Peyer's patch (tissue), 4 donors: ENCODE measurements at places on chromosomes 5 and 9.

DNA sequence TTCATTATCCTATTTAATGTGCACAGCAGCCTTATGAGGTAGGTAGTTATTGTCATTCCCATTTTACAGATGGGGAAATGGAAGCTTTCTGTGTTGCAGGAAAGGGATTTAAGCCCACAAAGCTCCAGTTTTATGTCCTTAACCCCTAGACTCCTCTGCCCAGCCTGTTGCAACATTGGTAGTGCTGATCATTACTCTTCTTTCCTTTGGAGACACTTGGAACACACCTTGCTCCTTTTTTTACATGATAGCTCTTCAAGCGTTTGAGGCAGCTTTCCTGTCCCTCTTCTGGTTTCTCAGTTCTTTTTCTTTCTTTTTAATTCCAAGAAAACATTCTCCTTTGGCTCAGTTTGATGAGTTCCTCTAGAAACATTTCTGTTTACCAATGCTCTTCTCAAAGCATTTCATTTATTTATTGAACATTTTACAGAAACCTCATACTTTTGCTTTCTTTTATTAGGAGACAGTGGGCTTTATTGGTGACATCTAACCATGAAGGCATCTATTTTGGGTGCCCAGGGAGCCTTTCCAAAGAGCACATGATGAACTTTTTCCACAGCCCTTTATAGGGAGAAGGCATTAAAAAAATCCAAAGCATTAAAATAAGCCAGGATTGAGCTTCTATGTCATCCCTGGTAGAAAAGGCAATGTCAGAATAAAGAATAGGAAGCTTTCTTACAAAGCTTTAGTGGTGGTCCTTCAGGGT lies 218.0 kb downstream of the TMEM38B start:
- no peak for DNase-seq

- DNase-seq = no peak
Observed at GRCh38 chr9:108382310-108382709, 473.5 kb downstream of the ACTL7B start.

DNA sequence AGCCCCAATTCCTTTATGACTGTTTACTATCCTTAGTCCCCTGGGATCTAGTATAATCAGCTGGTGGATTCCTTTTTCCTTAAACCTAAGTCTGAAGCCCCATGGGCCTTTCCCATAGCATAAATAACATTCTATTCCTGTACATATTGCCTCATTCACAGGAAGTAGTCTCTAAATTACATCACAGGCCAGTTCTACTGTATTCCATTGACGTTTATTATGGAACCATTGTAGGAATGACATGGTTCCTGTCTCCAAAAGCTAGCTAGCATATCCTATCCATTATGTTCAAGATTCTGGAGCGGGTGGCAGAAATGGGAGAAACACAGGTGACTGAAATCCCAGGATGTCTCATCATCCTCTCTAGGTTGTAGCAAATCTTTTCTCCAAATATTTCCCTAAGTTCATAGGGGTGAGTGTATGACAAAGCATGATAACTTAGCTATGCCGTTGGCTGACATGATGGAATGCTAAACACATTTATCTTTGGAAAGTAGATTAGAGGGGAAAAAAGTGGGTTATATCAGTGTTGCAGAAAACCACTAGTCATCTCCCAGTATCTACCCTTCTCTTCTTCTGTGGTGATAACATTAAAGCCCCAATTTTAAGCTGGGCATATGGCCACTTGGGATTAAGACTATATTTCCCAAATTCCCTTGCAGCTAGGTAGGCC lies 140.1 kb downstream of the FGF1 start:
- DNase-seq = no peak

GRCh38 chr9:18675332-18675731 lies 201.4 kb downstream of the ADAMTSL1 start:
- DNase-seq = no peak

GRCh38 chr9:14692470-14693250 lies 572 bp downstream of the ZDHHC21 start:
- DNase-seq = peak; percentile 62

GRCh38 chr9:2053883-2054845 lies 39.0 kb downstream of the SMARCA2 start:
- peak; percentile 87 for DNase-seq

GRCh38 chr9:130948266-130948665 lies 9.2 kb upstream of the FIBCD1 start:
- no peak for DNase-seq

GRCh38 chr5:39218482-39219402 lies 621 bp downstream of the FYB1 start:
- DNase-seq = no peak

- no peak for DNase-seq
Observed at GRCh38 chr9:135566552-135566951, 5.0 kb downstream of the PAEP start.

GRCh38 chr9:21997480-21997879 lies 2.9 kb downstream of the CDKN2B-AS1 start:
- no peak for DNase-seq

DNA sequence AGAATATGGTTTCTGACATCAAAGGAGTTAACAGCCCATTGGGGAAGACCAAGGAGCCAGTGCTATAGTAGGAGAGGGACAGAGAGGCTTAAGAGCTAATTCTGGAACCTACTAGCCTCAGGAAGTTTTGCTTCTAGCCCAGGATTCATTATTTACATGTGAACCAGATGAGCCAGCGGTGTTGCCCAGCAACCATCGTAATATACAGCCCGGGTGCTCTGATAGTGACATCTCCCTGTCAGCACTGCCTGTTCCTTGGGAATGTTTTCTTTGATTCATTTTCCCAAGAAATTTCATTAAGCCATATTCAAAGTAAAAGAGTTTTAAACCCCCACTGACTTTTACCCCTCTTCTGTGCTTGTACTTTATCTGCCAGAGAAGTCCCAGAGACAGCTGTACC lies 217.4 kb upstream of the ADAMTSL1 start:
- DNase-seq = no peak
